ENCODE measurements at places on chromosomes 1 and 21.

DNA sequence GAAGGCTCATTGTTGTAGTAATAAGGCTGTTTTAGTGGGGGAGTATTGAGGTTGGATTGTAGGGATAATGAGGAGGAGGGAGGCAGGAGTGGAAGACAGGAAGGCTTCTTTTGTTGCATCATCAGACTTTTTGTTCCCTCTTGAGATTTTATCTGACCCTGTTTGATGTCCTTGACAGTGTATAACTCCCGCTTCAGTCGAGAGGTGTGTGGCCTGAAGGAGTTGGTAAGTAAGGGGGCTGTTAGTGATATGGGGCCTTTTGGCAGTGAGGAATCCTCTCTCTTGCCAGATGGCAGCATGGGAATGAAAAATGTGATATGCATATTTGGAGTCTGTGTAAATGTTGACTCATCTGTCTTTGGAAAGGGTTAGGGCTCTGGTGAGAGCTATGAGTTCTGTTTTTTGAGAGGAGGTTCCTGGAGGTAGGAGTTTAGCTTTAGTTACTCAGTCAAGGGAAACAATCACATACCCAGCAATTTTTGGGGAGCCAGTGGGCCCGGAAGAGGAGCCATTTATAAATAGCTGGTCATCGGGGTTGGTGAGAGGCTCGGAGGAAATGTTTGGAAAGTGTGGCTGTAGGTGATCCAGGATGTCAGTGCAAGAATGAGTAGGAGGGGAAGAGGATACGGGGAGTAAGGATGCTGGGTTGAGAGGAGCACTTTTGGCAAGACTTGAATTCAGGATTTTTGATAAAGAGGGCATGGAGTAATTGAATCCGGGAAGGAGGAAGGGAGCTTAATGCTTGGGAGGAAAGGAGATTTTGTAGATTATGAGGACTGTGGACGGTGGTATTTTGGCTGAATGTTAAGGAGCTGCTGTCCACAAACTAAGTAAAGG, 136.7 kb upstream of the ETV3 start:
- no peak for DNase-seq

DNA sequence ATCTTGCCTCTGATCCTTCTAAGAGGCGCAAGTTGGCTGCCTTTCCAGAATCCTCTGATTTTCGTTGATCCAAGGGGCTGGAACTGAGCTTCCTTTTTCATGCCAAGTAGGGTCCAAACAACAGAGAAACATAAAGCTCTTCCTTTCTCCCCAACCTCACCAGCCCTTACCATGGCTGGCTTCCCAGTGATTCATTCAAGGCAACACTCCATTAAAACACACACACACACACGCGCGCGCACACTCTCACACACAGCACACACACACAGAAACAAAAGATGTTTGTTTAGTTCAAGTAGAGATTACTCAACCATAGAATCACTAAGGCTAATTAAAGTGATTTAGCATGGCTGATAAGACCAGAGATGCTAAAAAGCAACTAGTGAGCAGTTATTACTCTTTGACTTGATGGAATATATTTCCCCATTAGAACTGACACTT, 13.0 kb upstream of the GUCA2A start:
- DNase-seq, result peak; percentile 63

DNA sequence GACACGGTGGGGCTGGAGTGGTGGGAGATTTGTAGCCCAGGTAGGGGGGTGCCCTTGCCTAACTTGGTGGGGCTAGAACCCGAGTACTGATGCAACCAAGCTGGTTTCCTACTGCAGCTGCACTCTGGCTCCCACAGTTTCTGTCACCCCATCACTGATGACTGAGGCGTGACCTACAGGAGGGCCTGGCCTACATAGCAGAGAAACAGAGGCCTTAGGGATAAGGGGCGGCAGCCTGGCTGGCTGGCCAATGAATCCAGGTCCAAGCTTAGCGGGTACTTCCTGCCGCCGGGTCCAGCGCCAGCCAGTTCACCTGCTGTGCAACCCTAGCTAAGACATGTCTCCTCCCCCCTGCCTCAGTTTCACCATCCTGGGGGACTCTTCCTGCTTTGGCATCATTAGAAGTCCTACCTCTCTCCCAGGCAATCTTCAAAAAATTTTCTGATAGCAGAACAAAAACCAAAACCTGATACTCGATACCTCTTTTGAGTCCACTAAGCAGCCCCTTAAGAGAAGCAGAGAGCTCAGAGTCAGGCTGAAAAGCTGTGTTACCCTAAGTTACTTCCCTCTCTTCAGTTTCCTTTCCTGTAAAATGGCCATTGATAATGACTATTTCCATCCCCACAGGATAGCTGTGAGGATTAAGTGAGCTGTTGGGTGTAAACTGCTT, 27.3 kb upstream of the RNF19B start:
- no peak for DNase-seq

- no peak for DNase-seq
Observed at GRCh38 chr1:228794810-228795209, 59.5 kb downstream of the RHOU start.

GRCh38 chr1:11761988-11762406, at the start of gene C1orf167:
Gene C1orf167, plus strand, starts transcription at chr1:11762193. Its CDS starts 2,208 bp downstream, at chr1:11764401.
- no peak for DNase-seq

GRCh38 chr1:233461847-233462246, 134.3 kb downstream of the MAP3K21 start:
- no peak for DNase-seq

DNA sequence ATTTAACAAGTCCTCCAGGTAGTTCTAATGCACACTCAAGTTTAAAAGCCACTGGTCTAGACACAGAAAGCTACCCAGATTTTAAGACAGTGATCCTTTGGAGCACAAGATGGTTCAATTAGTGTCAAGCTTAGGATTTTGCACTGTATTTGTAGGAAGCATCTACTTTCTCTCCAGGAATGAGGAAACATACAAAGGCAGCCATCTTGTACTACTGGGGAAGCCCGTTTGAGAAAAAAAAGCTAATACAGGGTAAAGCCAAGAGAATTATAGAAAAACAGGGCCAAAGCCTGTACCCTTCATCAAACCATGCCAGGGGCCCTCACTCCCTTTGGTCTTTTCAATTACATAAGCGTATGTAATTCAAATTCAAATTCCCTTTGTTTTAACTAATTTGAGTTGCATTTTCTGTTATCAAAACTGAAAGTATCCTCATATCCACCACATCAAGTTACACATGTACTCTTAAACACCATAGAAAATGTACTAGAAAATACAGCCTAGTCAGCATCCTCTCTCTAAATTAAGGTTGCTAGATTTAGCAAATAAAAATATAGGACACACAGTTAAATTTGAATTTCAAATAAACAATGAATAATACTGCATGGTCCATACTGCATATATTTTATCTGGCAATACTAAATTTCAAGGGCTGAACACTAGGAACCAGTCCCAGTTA, 17.4 kb downstream of the PIK3R3 start:
- no peak for DNase-seq

Data from pulmonary artery endothelial cell (primary cell).